Peyer's patch (tissue), 4 donors: ENCODE measurements at places on chromosomes 5 and 9. TPM values are rescaled to one million over a fixed set of nuclear protein-coding genes. Genes with fewer than 3 reads are reported as not detected.
A peak's percentile ranks its signal among the peaks of the same experiment; 100 is the strongest.

GRCh38 chr9:35516479-35516878, 26.6 kb downstream of the RUSC2 start:
- H3K4me1 ChIP-seq: no peaks in the 10 kb centered on the region
- no peak overlapping the region for H3K27ac ChIP-seq
- no peaks in the 10 kb centered on the region for H3K36me3 ChIP-seq
- no peak overlapping the region for H3K4me3 ChIP-seq
- no peak for DNase-seq

GRCh38 chr5:90294604-90295003, 115.0 kb downstream of the CETN3 start:
- no peaks in the 10 kb centered on the region for H3K36me3 ChIP-seq
- no peaks in the 10 kb centered on the region for H3K27me3 ChIP-seq
- no peak overlapping the region for H3K4me3 ChIP-seq
- H3K27ac ChIP-seq: no peak overlapping the region
- no peak for DNase-seq
- H3K4me1 ChIP-seq: no peaks in the 10 kb centered on the region

- H3K27me3 ChIP-seq: no peaks in the 10 kb centered on the region
- H3K4me3 ChIP-seq: no peak overlapping the region
- no peak overlapping the region for H3K27ac ChIP-seq
Measured at GRCh38 chr5:72006361-72006760, 100.9 kb upstream of the MAP1B start.

GRCh38 chr5:15577132-15577531, 77.2 kb downstream of the FBXL7 start:
- no peak overlapping the region for H3K27ac ChIP-seq
- H3K27me3 ChIP-seq: no peaks in the 10 kb centered on the region
- no peaks in the 10 kb centered on the region for H3K36me3 ChIP-seq
- peaks cover 3% of the 10 kb centered on the region for H3K4me1 ChIP-seq
- no peak overlapping the region for H3K4me3 ChIP-seq
- no peak for DNase-seq

- H3K36me3 ChIP-seq: no peaks in the 10 kb centered on the region
- H3K4me3 ChIP-seq: no peak overlapping the region
- DNase-seq: no peak
Measured at GRCh38 chr9:89983411-89983810, 378.6 kb downstream of the GADD45G start.

DNA sequence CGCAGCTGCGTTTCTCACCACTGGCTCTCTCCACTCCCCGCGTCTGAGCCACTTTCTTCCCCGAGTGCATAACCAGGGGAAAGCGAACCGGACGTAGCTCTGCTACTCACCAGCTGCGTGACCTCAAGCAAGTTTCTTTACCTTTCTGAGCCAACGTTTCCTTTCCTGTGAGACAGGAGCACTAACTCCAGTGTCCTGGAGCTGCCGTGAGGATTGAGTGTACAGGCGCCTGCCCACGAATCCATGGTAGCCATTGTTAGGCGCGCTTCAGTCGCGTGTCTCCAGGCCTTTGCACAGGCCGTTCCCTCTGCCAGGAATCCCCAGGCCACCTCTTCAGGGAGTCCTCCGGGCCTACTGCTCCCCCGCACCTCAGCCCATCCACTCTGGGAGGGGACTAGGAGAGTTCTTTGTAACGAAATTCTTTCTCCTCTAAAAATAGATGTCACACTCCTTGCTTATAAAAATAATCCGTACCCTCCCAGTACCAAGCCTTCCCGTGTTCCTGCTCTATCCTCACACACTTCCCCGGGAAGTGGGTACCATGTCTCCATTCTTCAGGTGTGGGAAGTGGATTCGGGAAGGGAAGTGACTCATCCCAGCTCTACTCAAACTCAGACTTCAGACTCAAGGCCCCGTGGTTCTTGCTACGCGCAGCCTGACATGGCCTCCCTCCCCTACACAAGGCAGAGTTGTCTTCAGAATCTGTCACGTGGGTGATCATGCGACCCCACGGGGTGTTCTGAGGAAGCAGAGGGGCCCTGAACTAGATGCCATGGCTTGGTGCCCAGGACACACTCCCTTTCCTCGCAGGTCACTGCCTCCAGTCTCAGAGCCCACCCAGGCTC, 16.1 kb upstream of the CRB2 start:
- peak overlapping the region; percentile 26 for H3K4me3 ChIP-seq
- peak overlapping the region; percentile 65 for H3K27ac ChIP-seq
- no peaks in the 10 kb centered on the region for H3K27me3 ChIP-seq
- peaks cover 10% of the 10 kb centered on the region for H3K4me1 ChIP-seq
- DNase-seq: peak; percentile 71

DNA sequence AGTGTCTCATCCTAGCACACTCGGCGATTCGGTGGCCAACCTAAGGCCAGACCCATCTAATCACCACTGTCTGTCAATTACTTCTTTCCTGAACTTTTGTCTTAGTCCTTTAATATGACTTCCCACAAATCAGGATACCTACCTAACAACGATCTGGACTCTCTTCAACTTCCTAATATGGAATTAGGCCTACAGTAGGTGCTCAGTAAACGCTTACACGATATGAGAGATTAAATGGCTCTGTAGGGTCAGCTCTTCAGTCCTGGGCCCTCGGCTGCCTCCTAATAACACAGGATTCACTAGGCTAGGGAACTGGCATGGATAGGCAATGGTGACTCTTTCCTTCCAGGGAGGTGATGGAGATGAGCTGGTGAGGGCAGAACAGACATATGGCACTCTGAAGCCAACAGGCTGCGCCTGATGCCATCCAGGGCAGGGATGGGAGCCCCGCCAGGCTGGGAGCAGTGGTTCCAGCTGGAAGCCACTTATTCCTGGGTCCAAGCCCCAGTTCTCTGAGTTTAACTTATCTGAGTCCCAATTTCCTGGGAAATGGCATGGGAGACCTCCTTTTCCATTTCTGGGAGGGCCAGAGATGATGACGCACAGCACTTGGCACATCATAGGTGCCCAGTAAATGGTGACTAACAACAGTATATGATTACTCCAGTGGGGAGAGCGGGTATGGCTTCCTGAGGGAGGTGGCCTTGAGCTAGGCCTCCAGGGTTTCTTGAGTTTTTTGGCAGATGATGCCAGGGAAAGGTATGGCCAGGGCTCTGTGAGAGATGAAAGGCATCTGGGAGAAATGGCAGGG, 7.3 kb downstream of the PDGFRB start:
- DNase-seq: no peak
- no peaks in the 10 kb centered on the region for H3K27me3 ChIP-seq
- H3K4me3 ChIP-seq: no peak overlapping the region
- H3K4me1 ChIP-seq: no peaks in the 10 kb centered on the region

DNA sequence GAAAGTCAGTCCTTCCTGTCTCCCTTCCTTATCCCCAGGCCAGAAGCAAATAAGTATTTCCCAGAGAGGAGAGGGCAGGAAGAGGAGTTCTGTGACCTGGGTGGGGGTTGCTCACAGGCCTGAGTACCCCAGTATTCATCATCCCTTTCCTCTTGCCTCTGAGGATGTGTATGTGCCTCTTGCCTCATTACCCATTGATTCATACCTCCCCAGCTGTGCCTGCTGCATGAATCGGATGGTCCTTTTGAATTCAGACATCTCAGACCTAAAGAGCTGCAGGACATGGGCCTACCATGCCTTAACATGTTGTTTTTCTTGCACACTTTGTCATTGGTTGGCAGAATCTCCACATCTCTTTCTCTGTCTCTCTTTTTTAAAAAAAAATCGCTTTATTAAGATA, 112.8 kb upstream of the SHB start:
- H3K27ac ChIP-seq: no peak overlapping the region
- no peaks in the 10 kb centered on the region for H3K36me3 ChIP-seq
- no peak overlapping the region for H3K4me3 ChIP-seq
- H3K27me3 ChIP-seq: no peaks in the 10 kb centered on the region
- no peak for DNase-seq
- H3K4me1 ChIP-seq: no peaks in the 10 kb centered on the region

- no peak overlapping the region for H3K27ac ChIP-seq
- no peaks in the 10 kb centered on the region for H3K36me3 ChIP-seq
- no peaks in the 10 kb centered on the region for H3K4me1 ChIP-seq
- DNase-seq: no peak
- no peaks in the 10 kb centered on the region for H3K27me3 ChIP-seq
- H3K4me3 ChIP-seq: no peak overlapping the region
Measured at GRCh38 chr5:137641148-137641547, 94.7 kb downstream of the KLHL3 start.

DNA sequence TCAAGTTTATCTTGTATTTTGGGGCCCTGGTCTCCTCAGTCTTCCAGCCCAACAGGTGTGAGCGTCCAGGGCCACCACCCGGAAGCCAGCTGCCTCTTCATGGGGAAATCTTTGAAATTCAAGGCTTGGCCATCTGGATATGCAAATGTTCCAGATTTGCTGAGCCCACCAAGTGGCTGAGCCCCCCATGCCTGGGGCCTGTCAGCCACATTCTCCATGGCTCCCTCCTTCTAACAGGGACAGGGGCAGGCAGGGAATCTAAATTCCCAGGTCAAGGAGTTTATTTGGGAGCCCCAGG, 14.2 kb upstream of the CXXC5 start:
- peak; percentile 44 for DNase-seq
- H3K27me3 ChIP-seq: no peaks in the 10 kb centered on the region
- H3K4me3 ChIP-seq: no peak overlapping the region
- H3K36me3 ChIP-seq: no peaks in the 10 kb centered on the region
- H3K27ac ChIP-seq: peak overlapping the region; percentile 17

- no peaks in the 10 kb centered on the region for H3K27me3 ChIP-seq
- peak; percentile 34 for DNase-seq
- no peaks in the 10 kb centered on the region for H3K36me3 ChIP-seq
- H3K4me3 ChIP-seq: no peak overlapping the region
Measured at GRCh38 chr5:1324719-1325190, 20.1 kb downstream of the CLPTM1L start.

DNA sequence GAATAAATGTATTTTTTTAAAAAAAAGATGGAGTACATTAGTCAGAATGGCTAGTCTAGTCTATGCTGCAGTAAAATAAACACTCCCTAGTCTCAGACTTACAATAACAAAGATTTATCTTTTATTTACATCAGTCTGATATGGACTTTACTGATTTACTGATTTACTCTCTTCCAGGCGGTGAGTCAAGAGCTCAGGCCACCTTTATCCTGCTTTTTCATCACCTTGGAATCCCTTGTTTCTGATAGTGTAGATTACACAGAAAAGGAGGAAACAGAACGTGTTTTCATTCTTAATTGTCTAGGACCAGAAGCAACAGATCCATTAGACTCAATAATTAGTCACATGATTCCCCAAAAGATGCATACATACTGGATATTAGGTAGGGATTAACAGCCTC, 290.1 kb upstream of the TRPC7 start:
- H3K27me3 ChIP-seq: no peaks in the 10 kb centered on the region
- H3K27ac ChIP-seq: no peak overlapping the region
- no peaks in the 10 kb centered on the region for H3K4me1 ChIP-seq
- DNase-seq: no peak
- H3K36me3 ChIP-seq: no peaks in the 10 kb centered on the region
- H3K4me3 ChIP-seq: no peak overlapping the region

DNA sequence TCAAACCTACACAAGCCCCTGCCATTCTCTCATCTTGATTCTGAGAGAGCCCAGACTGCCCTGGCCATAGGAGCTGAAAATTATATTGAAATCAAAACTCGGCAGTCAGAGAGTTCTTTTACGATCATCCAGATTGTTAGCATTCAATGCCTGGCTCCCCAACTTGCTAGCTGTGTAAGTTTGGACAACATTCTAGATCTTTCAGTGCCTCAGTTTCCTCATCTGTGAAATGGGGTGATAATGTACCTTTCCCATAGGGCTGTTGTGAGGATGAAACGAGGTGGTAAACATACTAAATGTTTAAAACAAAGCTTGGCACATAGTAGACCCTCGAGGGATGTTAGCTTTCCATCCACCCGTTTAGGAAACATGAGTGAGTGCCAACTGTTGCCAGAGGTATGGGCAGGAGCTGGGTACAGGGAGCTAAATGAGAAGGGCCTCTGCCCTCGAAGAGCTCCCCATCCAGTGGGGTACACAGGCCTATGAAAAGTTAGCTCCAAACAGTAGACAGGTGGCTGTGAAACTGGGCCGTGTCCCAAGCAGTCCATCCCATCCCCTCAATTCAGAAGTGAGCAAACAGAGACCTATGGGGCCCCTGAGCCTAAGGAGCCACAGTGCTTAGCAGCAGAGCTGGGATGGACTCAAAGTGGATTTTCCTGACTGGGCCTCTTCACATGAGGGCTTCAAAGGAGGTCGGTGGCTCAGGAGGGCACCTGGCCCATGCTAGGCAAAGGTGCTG, 17.3 kb upstream of the IGFBPL1 start:
- H3K27me3 ChIP-seq: no peaks in the 10 kb centered on the region
- no peaks in the 10 kb centered on the region for H3K36me3 ChIP-seq
- H3K4me3 ChIP-seq: no peak overlapping the region
- H3K4me1 ChIP-seq: no peaks in the 10 kb centered on the region

DNA sequence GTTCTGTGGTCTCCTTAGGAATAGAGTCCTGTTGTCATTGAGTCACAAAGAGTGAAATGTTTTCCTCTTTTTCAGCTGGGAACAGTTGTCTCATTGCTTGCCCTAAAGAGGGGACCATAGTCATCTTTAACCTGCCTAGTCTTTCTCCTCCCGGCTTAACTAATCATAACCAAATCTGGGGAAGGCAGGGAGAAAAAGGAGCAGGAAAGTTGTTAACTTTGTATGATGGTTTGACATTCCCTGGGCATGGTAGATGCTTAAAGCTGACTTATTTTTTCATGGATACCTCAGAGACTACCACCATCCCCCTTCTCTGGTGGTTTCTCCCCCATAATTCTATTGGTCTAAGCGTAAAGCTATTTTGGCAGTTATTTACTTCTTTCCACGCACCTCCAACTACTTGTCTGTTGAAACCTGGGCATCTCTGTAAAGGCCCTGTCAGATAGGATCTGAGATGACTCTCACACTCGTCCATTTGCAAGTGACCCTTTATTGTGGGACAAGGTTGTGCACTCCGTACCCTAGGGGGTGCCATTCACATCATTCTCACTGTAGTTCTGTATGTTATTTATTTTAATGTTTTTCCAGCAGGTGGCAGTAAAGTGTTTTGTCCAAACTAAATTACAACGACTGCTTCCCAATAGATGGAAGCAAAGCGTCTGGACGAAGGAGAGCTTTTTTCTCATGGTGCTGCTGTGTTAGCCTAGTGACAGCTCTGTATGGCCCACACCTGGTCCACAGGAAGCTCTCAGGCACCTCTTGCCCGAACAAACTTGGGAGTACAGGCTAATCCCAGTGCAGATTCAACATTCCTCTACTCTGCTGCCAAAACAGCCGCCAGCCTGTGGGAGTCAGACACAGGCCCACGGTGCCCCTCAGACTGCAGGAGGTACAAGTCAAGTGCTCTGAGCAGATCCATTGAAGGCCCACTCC, 3.0 kb upstream of the FAM13B start:
- H3K27ac ChIP-seq: no peak overlapping the region
- no peak overlapping the region for H3K4me3 ChIP-seq
- no peaks in the 10 kb centered on the region for H3K36me3 ChIP-seq
- H3K4me1 ChIP-seq: no peaks in the 10 kb centered on the region
- no peaks in the 10 kb centered on the region for H3K27me3 ChIP-seq

GRCh38 chr5:59358005-59358861, 535.3 kb downstream of the PDE4D start:
- no peaks in the 10 kb centered on the region for H3K4me1 ChIP-seq
- H3K4me3 ChIP-seq: no peak overlapping the region
- H3K27me3 ChIP-seq: no peaks in the 10 kb centered on the region
- peak overlapping the region; percentile 60 for H3K27ac ChIP-seq
- DNase-seq: no peak

The ZNF879 gene
- total RNA-seq: 3.2 TPM

The RNF14 gene
- total RNA-seq: 37.8 TPM

The TAL2 gene
- not detected for total RNA-seq

The KLHL9 gene
- 17.1 TPM for total RNA-seq

The FAM163B gene
- not detected for total RNA-seq

The ZNF474 gene
- not detected for total RNA-seq

The DHX29 gene
- total RNA-seq: 16.0 TPM

The ABO gene
- 283 TPM for total RNA-seq
